IMR-90 (cell line): ENCODE measurements at places on chromosomes 11 and 22. TPM values are rescaled to one million over a fixed set of nuclear protein-coding genes. Genes with fewer than 3 reads are reported as not detected.
A peak's percentile ranks its signal among the peaks of the same experiment; 100 is the strongest.

The HEPHL1 gene
- under 0.01 TPM in 1 of 2 replicates, not detected in the other for total RNA-seq

The OR52I1 gene
- total RNA-seq, result not detected in 2 replicates

The PHOX2A gene
- not detected in 2 replicates for total RNA-seq

The OR6T1 gene
- total RNA-seq, result not detected in 2 replicates

The RAB30 gene
- total RNA-seq, result 14.4 and 25.6 TPM in 2 replicates

The MTFP1 gene
- 5.6 and 7.3 TPM in 2 replicates for total RNA-seq

The TLCD5 gene
- 11.5 and 11.7 TPM in 2 replicates for total RNA-seq

The SYT12 gene
- total RNA-seq, result 0.54 and 0.56 TPM in 2 replicates

The MMP11 gene
- total RNA-seq, result 1.4 and 2.2 TPM in 2 replicates

The CLCF1 gene
- 5.0 and 5.6 TPM in 2 replicates for total RNA-seq

- no peak for DNase-seq
These were observed 10.3 kb downstream of the SRSF8 start for GRCh38 chr11:95076981-95077380.

DNA sequence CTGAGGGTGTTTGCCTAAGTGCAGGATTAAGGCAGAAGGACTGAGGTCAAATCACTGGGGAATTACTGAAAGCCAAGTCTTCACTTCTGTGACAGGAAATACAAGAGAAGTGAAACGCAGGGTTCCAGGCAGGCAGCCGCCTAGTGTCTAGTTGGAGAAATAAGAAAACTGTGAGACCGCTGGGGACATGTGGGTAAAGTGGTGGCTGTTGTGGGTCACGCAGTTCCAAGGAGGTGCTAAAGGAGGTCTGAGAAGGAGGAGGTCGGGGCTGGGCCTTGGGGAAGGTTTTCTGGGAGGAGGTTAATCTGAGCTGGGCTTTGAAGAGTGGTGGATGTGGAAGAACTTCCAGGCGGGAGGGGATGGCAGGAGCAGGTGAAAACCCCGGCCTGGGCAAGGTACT lies 11.2 kb downstream of the MCM5 start:
- DNase-seq, result no peak

GRCh38 chr11:299951-300735 lies 817 bp upstream of the IFITM5 start:
- peak; percentile 28 for DNase-seq

GRCh38 chr22:37330200-37331033 lies 48.1 kb downstream of the CYTH4 start:
- DNase-seq, result peak; percentile 90

- DNase-seq, result no peak
These were observed 48.5 kb downstream of the PACSIN2 start for GRCh38 chr22:42966497-42966896.

- DNase-seq, result peak; percentile 6
These were observed 116.7 kb downstream of the MN1 start for GRCh38 chr22:27684901-27685300.

DNA sequence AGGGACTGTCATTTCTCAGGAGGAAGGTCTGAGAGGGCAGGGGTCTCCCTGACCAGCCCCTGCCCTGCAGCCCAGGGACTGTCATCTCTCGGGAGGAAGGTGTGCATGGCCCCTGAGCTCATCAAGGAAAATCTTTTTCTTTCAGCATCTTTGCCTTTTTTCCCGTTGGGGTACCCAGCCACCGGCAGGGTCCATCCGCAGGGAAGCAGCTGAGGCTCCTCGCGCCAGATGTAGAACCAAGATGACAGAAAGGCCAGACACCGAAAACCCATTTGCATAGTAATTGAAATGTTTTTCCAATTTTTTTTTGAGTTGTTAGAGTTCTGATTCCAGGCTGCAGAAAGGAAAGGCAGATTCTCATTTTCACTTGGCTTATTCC lies 613.9 kb downstream of the TBC1D22A start:
- DNase-seq, result no peak

DNA sequence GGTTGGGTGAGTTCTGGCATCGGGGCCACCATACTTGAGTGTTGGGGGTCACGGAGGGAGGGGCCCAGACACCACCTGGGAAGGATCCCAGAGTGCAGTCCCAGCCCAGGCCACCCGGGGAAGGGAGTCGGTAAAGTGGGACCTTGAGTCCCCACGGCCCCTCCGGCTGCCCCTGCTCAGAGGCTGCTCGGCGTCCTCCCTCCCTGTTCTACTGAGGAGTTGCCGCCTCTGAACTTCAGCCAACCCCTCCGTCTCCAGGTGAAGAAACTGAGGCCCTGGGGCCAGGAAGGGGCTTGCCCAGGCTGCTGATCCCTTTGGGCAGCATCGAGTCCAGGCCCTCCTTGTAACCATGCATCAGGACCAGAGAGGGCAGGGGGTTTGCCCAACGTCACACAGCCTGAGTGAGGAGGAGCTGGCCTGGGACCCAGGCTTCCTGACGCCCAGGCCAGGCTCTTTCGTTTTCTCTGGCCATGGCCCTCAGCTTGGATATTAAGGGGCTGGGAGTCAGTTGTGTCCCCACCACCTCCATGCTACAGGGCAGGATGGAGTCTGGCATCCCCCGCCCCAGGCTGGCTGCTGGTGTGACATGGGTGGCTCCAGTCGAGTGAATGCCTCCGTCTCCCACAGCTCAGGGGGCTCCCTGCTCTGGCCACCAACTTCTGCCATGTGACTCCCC lies 1.3 kb downstream of the PARVG start:
- no peak for DNase-seq

GRCh38 chr11:46479601-46480000 lies 88.0 kb upstream of the CHRM4 start:
- DNase-seq, result no peak

GRCh38 chr22:21449531-21450319 lies 17.5 kb upstream of the TMEM191C start:
- DNase-seq, result peak; percentile 13

DNA sequence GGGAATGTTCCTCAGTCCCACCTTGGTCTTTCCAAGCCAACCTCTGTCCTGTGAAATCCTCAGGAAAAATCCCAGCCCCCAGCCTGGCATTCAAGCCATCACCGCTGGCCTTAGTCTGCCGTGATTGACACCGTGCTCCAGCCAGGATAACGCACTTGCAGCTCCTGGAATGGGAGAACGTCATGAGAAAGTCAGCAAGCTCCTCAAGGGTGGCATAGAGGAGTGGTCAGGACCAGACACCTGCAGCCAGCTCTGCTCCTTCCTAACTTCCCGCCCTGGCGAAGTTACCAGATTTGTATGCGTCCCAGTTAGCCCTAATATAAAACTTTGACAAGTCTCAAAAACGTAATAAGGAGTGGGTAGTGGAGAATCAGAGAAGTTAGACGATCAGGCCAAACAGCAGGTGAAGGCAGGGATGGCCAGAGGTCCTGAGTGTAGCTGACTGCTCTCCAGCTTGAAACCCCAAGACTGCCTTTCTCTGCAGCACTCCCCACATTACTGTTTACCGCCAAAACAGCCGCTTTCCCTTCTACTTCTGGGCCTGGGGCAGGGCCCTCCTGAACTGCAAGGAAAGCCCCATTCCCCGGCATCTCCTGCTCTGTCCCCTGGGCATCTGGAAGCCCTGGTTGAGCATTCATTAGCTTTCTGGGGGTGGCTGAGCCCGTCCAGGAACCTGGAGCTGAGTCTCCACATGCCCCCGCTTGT lies 1.3 kb upstream of the DKK3 start:
- DNase-seq, result no peak

DNA sequence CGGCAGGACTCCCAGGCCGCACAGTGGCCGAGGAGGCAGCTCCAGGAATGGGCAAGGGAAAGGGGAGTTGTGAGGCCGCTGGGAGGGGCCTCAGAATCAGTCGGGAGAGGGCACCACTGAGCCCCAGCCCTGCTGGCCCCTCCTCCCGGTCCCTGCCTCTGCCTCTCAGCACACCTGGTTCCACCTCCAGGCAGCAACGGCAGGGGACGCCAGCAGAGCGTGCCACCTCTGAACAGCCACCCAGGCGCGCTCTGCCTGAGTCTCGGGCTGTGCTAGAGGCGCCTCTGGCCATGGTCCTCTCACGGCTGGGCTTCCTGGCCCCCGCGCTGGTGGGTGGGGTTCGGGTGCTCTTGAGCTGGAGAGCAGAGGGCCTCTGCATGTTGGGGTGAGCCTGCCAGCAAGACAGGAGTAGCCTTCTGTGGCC lies 33.0 kb downstream of the MOB2 start:
- no peak for DNase-seq

GRCh38 chr11:65419772-65420481 lies 2.7 kb upstream of the NEAT1 start:
- DNase-seq, result peak; percentile 89

DNA sequence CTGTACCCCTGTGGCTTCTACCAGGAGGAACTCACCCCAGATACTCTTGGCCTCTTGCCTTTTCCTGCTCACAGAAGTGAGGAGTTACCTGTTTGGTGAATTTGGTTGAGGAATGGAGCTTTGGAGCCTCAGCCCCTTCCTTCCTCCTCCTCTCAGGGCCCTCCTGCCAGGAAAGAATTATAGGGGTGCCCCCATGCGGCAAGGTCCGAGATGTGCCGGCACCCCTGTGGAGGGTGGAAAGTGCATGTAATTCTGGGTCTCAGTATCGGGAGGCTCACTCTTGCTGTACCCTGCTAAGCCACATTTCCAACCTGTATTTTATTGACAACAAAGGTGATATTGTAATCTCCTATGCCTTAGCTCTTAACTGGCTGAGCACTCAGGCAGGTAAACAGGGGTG lies 13.7 kb upstream of the IGSF22 start:
- DNase-seq, result no peak

GRCh38 chr22:38733724-38734381 lies 21.9 kb downstream of the SUN2 start:
- DNase-seq, result peak; percentile 55
